ENCODE measurements at places on chromosomes 4 and X.

GRCh38 chrX:34749896-34750295, 92.8 kb upstream of the TMEM47 start:
- no peak for DNase-seq

DNA sequence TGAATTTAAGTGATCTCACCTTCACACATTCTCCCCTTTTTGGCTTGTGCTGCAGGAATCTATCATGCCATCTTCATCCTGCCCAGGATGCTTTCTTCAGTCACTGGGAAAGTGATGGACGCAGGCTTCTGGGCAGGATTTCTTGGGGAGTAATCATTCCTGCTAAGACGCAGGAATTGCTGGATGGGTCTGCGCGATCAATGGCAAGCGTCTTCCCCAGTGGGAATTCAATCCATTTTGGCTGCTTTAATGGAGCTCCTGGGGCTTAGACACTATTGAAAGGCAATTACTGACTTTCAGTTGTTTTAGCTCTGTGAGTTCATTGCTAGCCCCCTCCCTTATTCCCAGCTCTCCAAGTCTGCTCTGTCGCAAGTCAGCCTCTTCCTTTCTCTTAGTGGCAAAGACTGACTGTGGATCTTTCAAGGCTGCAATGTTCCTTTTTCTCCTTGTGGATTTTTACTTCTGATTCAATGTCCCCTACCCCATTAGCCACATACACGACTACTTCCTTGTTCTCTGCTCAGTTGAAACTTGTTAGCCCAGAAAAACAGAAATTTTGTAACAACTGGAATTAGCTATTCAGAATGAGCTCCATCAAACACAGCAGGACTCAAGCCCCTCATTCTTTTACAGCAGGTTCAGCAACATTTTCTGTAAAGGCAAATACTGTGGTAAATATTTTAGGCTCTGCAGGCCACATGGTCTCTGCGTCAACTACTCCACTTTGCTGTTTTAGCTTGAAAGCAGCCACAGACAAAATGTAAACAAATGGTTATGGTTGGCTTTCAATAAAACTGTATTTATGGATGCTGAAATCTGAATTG, 154.9 kb downstream of the ASB9 start:
- no peak for DNase-seq

DNA sequence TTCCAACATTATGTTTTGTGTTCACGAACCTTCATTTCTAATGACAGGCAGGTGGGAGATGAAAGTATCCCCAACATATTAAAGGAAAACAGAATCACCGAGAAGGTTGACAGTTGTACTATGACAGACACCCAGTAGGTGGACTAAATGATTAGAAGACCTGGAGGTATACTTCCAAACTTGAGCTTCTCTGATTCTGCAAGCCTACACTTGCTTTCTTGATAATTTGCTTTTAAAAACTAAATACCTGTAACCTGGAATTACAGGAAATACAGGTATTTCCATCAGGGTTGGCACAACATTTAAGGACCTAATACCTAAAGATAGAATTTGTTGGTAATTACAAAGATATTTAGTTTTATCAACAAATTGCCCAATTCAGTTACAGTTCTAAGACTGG, 43.4 kb downstream of the C4orf51 start:
- DNase-seq = no peak

DNA sequence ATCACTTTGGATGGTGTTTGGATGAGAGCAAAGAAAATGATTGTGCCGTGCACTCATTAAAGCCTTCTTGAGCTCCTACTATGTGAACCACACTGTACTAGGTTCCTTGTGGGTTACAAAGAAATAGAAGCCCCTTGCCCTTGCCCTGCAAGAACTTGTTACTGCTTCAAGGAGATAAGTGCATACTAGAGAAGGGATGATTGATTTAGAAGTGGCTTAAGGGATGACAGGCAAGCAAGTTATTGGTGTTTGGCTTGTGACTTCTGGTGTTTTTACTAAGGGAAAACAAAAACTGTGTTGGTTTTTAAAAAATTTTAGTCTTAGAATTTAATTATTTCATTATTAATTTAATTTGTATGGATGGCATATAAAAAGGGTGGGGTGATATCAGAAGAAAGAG, 67.4 kb downstream of the IL21 start:
- DNase-seq = no peak

- no peak for DNase-seq
Observed at GRCh38 chrX:96568071-96568470, 116.6 kb upstream of the DIAPH2 start.

DNA sequence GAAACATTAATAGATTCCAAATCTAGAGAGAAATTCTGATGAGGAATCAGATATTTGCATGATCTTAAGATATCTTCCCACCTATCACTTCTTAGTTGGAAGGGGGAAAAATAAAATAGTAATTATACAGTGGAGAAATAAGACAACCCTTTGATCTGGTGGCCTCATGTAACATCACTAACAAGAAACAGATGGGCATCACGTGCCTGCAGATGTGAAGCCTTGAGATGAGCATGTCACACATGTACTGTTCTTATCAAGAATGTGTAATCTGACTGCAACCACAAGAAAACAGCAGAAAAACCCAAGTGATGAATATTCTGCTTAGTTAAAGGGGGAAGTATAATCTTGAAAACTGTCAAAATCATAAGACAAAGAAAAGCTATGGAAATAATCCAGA, 31.4 kb upstream of the NKX6-1 start:
- no peak for DNase-seq

GRCh38 chr4:153222707-153223426, 18.6 kb downstream of the TRIM2 start:
- peak; percentile 17 for DNase-seq

- DNase-seq = no peak
Observed at GRCh38 chrX:124023838-124024238, 62.3 kb downstream of the STAG2 start.

- DNase-seq = no peak
Observed at GRCh38 chr4:105022811-105023667, 123.6 kb upstream of the TET2 start.

GRCh38 chr4:113880240-113881028, 99.0 kb downstream of the ARSJ start:
- DNase-seq = no peak

- no peak for DNase-seq
Observed at GRCh38 chrX:134679221-134679620, 20.9 kb upstream of the PLAC1 start.

DNA sequence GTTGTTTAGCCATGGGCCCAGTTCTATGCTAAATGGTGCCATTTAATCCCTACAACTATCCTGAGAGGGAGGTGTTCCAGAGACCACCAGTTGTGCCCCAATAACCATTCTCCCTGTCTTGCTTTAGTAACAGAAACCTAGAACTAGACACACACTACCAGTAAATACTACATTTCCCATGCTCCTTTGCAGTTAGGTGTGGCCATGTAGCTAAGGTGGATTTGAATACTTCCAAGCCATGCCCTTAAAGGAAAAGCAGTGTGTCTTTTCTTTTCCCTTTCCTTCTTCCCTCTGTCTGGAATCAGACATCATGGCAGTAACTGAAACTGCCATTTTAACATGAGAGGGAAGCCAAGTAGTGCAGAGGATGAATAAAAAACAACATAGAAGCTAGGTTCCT, 90.9 kb upstream of the TMEM33 start:
- no peak for DNase-seq

DNA sequence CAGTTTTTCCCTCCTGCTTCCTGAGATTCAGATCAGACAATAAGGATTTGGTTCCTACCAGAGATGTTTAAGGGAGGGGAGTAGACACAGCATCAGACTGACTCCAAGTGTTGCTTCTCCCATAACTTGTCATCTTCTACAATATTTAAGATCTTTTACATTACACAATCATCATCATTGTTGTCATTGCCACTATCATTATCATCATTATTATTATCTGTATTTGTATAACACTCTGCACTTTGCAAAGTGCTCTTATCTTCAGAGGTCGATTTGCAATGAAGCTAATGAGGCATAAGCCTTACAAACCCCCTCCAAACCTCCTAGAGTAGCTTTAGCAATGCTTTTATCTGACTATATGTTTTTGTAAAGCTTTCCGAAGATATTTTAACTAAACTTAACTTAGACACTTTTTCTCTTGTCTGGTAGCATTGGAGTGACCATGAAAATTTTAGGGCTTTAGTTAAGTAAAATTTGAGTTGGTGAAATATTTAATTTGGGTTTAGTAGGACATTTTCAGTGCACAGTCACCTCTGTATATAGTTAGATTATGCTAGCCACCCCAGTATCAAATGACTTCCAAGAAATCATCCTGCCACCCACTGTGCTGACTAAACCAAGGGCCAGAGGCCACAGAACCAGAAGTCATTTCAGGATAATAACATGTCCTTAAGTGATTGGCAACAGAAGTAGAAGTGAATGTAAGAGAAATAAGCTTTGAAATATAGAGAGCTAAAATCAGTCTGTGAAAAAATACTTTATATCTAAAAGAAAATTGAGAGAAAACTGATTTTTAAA, 124.2 kb upstream of the NRK start:
- no peak for DNase-seq

GRCh38 chr4:164997324-164997723, 19.9 kb upstream of the TRIM61 start:
- DNase-seq = no peak

GRCh38 chr4:168725930-168726329, 229.1 kb downstream of the PALLD start:
- no peak for DNase-seq

DNA sequence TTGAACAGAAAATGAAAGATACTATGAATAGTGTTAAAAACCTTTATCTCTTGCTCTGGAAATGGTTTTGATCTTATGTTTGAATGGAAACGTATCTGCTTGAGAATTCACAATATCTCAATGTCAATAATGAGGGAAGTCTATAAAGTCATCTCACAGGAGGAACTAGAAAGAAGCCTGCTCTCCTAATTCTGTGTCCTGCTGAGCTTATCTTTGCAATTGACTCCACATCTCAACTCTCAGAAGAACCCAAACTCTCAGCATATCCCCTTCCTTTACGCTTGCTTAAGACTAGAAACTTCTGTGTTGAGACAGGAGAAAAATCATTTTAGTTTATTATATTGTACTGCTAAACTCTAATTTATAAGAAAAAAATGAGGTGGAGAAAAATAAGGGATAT, 8.3 kb upstream of the PF4V1 start:
- no peak for DNase-seq

DNA sequence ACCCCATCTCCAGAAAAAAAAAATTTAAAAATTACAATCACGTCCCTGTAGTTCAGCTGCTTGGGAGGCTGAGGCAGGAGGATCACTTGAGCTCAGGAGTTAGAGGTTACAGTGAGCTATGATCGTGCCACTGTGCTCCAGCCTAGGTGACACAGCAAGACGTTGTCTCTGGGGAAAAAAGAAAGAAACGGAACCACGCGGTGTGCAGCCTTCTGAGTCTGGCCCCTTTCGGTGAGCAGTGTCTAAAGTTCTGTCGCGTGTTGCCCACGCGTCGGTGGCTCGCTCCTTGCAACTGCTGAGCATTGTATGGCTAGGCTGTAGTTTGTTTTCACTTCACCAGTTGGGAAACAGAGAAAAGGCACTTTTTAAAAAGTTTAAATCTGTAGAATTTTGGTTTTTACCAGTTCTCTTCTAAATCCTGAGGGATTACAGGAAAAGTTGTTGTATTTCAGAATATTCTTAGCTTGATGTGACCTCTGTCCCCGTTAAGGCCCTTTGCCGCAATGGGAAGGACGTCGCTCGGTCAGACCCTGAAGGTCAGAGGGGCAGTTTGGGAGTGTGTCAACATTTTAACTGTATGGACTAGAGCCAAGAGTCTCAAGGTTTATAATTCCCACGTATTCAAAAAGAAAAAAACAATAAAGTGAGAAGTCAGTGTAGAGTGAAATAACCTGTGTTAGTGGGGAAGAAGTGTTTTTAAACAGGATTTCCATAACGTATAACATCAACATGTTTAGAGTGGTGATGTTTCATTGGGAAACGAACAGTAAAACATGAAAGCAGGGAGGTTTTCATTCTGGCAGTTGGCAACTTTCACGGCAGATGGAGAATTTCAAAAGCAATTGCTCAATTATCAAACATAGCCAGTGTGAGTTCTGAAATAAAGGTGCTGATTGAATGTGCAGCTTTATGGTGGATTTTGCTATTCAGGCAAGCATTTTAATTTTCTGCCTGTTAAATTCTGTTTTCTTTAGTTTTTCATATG, 45.8 kb upstream of the MSANTD1 start:
- DNase-seq = peak; percentile 48

DNA sequence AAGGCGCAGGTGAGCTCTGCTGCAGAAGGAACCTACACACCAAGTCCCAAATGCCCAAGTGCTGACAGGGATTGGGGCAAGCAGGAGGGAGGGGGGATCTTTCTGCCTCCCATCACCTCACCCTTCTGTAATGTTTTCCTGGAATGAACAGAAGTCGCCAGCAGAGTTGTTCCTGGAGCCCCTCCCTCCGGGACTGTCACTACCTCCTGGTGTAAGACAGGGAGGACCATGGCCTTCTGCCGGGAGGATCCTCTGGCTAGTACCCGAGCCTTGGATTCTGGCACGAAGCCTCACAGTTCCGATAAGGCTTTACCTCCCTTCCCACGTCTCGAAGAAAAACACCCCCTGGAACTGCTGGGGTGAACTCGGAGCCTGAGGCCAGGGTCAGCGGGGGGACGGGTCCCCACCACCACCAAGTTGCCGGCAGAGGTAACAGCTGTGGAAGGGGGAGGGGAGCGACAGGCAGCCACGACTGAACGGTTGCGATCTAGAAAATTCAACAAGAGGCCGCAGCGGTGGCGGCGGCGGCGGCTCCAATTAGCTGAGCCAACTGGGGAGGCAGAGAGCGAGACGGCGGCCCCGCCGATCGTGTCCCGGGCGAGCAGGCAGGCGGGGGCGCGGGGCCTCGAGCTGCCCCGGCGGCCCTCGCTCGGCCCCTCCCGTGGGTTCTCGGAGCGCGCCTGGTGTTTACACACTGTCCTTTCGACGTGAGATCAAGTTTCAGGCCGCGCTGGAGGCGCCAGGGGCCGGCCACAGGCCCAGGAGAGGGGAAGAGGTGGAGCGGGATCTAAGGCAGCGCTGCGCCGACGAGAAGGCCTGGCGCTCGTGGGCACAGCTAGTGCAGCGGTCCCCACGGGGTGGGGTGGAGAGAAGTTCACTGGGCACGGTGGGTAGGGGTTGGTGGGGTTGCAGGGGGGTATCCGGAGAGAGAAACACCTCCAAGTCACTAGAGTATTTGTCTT, 53.7 kb upstream of the BCOR start:
- DNase-seq = no peak

- no peak for DNase-seq
Observed at GRCh38 chr4:144646523-144647094, 653 bp downstream of the HHIP start.

GRCh38 chr4:1152290-1152689, 20.1 kb downstream of the SPON2 start:
- DNase-seq = no peak

- DNase-seq = no peak
Observed at GRCh38 chr4:146442801-146443200, 78.9 kb downstream of the SLC10A7 start.

- DNase-seq = no peak
Observed at GRCh38 chr4:5717449-5718158, 6.6 kb downstream of the EVC start.

GRCh38 chrX:97189668-97190067, 306.0 kb downstream of the RPA4 start:
- DNase-seq = no peak

- no peak for DNase-seq
Observed at GRCh38 chrX:41960142-41960541, 36.8 kb upstream of the CASK start.

- no peak for DNase-seq
Observed at GRCh38 chr4:140706276-140706625, 49.9 kb downstream of the TBC1D9 start.

GRCh38 chrX:155105919-155106318, 34.6 kb downstream of the BRCC3 start:
- DNase-seq = no peak

GRCh38 chrX:115399306-115399705, 109.8 kb downstream of the LUZP4 start:
- DNase-seq = no peak

GRCh38 chrX:136199365-136199764, 51.8 kb downstream of the MAP7D3 start:
- no peak for DNase-seq

Data from activated naive CD4-positive, alpha-beta T cell treated with anti-CD3 and anti-CD28 coated beads, Interleukin-2, amount 50 U/mL, for 16 hours (primary cell).